ENCODE measurements at places on chromosomes 6 and 20.

DNA sequence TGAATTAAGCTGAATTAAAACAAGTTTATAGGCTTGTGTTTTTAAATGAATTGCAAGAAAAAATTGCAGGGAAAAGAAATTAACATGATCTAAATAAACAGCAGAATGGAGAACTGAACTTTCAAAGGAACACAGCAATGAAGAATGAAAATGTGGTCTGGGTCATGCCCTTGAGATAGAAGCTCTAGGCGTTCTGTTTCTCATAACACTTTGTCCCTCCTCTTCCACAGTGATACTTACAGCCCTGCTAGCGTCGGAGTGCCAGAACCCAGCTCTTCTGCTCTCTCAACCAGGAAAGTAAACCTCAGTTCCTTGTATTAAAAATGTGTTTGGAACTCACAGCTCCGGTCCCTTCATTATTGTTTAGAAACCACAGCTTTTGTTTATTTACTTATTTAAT is 11.4 kb downstream of the HMGCLL1 start:
- no peak for DNase-seq

DNA sequence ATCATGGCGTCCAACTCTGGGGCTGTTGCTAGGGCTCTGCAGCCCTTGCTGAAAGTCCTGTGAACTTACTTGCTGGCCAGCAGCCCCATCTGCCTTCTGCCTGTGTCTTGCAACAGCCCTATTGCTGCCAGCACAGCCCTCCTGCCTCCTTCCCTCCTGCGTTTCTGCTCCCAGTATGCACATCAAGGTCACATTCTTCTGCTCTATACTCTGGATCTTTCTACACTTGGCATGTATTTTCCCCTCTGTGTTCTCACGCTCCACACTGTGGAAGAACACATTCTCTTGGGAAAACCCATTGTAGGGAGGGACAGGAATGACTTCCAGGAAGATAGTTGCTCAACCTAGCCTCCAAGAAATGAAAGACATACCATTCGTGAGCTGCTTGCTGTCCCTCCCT is 80.9 kb upstream of the PHACTR2 start:
- no peak for DNase-seq

DNA sequence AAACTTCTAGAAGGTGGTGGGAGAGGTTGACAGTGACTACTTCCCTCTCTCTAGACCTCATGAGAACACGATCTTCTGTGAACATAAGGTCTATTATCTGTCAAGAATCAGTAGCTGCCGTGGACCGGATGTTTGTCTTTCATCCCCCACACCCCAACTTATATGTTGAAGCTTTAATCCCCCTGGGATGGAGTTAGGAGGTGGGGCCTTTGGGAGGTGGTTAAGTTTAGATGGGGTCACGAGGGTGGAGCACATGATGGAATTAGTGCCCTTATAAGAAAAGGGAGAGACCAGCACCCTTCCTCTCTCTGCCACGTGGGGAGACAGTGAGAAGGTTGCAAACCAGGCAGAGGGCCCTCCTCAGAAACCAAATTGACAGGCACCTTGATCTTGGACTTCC is 409.1 kb downstream of the QKI start:
- no peak for DNase-seq

- DNase-seq: no peak
These were observed 95.7 kb downstream of the PRDM1 start for GRCh38 chr6:106181664-106182418.

DNA sequence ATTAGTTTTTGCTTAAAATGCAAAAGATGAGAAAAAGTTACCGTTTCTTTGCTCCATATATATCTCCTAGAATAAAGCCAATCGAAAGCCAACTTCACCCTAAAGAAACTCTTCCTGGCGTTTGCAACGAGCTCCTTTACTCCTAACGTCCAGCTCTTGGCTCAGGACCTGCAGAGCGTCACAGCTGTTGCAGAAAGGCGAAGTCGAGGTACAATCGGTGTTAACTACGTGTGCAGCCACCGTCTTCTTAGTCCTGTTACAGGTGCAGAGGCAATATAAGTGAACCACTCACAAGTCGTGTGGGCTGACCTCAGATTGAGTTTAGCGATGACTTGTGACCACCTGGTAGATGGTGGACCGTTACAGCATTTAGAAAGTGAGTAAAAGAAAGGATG is 113.1 kb downstream of the TRIM27 start:
- no peak for DNase-seq

- DNase-seq: no peak
These were observed 7.8 kb upstream of the ACSS1 start for GRCh38 chr20:25065625-25066338.

DNA sequence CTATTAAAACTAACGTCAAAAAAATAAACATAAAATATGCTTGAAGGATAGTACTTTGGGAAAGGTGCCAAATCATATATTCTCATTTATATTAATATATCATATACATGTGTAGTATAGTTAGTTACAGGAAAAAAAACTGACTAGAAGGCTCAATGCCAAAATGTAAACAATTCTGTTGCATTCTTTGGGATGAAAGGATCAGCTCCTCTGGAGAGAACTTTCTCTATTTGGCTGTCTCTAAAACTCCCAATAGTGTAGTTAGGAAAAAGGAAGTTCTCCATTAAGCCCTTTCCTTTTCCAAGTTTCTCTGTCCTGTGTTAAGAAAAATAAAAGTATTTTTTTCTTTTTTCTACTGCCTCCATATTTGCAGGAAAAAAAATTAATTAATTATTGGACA is 86.5 kb upstream of the BTN3A2 start:
- no peak for DNase-seq

GRCh38 chr20:13800728-13801134 is 15.9 kb downstream of the NDUFAF5 start:
- DNase-seq: no peak

DNA sequence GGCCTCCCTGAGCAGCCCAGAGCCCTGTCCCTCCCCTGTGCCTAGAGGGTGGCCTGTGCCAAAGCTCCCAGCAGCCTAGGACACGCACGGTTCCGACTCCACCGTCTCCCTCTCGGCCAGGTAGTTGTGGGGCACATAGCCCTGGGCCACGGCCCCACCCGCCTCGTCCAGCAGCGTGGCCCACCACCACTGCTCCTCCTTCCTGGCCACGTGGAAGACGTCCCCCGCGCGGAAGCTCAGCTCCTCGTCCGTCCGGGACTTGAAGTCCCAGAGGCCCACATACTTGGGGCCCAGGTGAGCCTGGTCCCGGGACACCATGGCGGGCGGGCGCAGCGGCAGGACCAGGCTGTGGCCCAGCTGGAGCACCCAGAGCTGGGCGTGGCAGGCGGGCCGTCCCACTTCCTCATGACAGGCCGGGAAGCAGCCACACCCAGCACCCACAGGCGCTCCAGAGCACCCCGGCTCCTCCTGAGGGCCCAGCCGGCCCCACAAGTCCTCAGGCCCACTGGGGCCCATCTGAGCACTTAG is at the start of gene PTK6:
TSS of gene PTK6 (minus strand) at position 380 of the 528 bp plus-strand sequence. CDS start at position 318, 62 bp downstream.
- DNase-seq: no peak

DNA sequence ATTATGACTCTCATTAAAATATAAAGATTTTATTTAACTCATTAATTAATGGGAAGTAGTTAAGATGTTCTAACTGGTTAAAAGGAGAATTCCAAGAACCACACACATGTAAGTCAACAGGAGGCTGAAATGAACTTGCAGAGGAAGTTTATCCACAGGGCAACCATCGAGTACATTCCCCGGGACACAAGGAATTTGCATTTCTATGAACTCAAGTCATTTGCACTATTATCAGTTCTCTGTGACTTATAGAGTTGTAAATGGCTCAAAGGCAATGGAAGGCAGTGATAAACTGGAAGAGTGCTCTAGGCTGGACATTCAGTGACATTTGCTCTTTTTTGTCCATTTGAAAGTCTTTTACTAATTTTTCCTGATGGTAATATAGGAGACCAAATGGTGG is 97.4 kb downstream of the SNX5 start:
- no peak for DNase-seq

All from cortex of kidney (tissue), 1 donor.